ENCODE measurements at places on chromosomes 3 and 15.

GRCh38 chr3:190345878-190346277, 23.6 kb upstream of the CLDN1 start:
- no peak for DNase-seq

DNA sequence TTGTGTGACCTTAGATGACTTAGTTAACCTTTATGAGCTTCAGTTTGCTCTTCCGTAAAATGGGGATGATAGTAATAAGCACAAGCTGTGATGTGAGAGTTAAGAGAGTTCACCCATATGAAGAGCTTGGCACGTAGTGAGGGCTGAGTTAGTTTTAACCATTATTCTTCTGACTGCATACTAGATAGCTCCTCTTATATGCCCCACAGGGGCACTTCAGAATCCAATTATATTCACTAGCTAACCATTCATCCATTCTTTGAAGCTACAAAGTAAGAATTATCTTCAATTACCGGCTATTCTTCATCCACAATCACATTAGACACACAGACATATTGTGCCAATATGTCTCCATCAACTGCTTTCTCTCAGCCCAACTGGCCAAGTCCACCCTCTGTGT, 159.0 kb upstream of the STT3B start:
- DNase-seq = no peak

DNA sequence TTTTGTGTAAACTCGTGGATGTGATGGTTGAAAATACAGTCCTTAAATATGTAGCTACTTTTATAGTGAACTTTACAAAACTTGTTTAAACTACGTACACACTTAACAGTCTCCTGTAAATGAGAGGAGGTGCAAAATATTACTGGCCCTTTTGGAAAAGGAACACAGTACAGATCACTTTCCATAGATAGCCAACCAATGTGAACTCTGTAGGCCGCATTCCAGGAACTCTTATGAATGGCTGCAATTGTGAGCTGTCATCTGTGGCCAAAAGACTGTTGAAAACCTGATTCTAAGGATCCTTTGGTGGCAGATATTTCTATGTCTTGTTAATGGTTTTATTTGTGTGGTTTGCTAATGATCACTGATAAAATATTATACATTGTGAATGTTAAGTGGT, 6.2 kb downstream of the TSC22D2 start:
- no peak for DNase-seq

DNA sequence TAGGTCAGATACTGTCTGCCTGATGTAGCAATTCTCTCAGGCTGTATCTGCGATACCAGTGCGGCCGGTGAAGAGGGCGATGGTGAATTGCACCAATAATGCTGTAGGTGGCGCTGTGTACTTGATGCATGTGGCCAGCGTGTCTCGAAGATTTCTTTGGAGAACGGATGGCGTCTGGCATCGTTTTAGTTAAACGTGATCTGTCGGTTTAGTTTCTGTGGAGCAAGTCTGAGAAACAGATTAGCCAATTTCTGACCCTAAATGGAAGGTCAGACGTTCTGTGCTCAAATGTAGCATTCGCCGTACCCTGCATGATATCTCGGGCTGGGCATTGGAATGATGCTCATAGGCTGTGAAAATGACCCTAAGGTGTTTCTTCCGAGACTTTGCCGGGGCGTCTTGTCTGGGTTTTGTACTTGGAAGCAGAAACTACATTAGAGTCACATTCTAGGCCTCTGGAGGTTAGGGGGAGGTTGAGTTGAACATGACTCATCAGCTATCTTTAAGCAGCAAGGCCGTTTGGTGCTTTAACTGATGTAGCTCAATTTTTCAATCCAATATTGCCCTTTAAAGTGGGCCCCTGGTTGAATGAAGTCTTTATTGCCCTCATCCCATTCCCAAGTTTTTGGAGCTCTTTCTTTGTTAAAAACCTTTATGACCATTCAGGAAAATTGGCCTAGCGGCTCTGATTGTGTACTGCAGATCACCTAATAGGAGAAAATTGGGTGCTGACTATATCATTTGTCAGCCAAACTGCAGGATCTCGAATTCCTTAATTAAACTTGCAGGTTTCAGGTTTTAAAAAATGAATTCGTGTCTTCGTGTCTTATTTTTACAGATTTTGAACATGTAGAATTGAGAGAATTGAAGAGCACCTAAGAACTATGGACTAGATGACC, 80.0 kb downstream of the SQOR start:
- DNase-seq = no peak

- no peak for DNase-seq
These were observed 24.0 kb downstream of the HAPLN3 start for GRCh38 chr15:88871313-88871712.

GRCh38 chr3:115982629-115983028, 359.3 kb downstream of the GAP43 start:
- DNase-seq = no peak

DNA sequence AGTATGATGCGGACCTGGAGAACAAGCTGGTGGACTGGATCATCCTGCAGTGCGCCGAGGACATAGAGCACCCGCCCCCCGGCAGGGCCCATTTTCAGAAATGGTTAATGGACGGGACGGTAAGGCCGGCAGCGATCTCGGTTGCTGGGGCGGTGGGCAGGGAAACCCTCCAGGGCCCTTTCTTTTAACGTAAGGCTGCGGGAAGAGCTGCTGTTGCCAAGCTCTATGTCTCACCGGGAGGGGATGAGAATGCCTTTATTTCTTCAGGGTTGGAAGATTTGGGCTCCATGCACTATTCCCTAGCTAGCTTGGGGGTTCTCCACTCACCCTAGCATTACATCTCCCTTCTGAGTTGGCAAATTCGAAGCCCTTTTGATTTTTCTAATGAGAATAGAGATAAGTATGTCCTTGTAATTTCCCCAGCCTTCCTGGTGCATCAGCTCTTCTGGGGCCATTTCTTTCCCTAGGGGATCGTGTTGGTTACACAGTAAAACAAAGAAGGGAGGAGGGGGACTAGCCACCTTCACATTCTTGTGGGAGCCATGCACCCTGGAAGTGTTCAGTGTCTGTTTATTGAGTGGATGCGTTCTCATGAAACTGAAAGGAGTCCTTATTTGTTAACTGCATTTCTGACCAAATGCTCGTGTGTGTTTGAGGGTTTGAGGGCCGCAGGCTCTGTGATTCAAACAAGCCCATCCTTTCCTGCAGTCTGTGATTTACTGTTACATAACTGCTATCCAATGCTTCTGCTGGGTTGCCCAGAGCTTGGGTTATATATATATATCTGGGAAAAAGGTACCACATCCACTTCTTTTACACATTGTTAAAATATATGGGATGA, 982 bp downstream of the TAGLN3 start:
- DNase-seq = no peak

GRCh38 chr15:89070197-89071124, 17.8 kb upstream of the ABHD2 start:
- DNase-seq = no peak

GRCh38 chr3:50559702-50560101, 7.8 kb downstream of the C3orf18 start:
- DNase-seq = no peak

DNA sequence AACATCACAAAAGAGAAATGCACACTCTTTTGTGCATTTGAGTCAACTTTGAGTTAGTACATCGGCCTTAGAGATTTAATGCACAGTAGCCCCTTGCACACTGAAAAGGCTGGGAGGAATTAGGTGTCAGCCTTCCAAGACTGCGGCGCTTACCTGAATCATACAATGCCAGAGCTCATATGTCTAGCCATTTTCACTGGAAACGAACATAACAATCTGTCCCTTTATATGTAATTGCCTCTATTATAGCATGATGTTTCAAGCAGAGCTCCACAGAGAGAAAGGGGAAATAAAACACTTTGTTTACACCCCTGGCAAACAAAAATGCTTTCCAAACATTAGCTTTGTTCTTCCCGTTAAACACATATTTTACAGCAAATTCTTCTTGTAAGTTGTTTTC, 315.7 kb upstream of the SLCO3A1 start:
- no peak for DNase-seq

GRCh38 chr3:140816372-140817195, 125.1 kb upstream of the SLC25A36 start:
- DNase-seq = no peak

DNA sequence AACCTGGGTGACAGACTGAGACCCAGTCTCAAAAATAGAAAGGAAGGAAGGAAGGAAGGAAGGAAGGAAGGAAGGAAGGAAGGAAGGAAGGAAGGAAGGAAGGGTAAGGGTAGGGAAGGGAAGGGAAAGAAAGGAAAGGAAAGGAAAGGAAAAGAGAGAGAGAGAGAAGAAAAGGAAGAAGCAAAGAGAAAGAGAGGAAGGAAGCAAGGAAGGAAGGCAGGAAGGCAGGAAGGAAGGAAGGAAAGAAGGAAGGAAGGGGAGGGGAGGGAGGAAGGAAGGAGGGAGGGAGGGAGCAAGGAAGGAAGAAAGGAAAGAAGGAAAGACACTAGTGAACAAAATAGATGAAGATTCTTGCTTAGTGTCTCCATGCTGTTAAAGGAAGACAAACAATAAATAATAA, 129.1 kb downstream of the SHQ1 start:
- no peak for DNase-seq

DNA sequence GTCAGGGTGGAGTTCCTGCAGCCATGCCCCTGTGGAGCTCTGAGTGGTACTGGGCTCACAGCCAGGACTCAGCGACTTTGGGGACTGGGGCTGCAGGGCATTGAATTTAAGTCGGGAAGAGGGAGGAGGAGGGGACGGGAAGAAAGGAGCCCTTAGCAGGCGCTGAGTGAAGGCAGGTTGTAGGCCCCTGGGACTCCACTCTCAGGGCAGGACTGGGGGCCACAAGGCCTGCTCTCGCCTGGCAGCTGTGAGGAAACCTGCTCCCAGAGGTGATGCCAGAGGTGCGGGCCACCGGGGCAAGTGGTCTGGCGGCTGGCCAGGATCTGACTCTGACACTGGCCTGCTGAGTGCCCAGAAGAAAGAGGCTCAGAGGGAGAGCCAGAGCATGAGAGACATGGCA, 73.5 kb downstream of the EPHB3 start:
- no peak for DNase-seq

DNA sequence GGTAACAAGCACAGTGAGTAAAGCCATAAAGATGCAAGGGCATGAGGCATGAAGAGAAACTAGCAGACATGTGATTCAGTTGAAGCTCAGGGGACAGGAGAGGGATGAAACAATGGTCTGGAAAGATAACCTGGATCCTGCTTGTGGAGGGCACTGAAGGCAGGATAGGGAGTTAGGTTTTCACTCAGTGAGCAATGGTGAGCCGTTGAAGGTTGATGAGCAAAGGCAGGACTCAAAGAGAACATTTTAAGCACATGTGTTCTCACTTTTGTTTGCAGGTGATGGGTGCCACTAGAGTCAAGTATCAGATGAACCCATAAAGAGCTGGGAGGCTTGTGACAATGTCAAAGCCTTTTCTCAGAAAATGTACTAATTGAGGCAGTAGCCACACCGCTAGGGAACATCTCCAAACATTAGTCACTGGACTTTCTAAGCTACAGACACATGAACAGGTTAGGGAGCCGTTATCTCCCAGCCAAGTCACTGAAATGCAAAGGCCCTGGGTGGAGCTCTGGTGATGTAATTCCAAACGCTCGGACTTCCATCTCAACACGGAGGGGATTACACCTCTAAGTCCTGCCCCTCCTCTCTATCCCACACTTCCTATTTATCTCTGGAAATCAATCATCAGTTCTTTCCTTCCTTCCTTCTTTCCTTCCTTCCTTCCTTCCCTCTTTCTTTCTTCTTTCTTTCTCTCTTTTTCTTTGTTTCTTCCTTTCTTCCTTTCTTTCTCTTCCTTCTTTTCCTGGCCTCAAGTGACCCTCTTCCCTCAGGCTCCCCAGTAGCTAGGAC, 22.7 kb downstream of the KLHL6 start:
- DNase-seq = no peak

DNA sequence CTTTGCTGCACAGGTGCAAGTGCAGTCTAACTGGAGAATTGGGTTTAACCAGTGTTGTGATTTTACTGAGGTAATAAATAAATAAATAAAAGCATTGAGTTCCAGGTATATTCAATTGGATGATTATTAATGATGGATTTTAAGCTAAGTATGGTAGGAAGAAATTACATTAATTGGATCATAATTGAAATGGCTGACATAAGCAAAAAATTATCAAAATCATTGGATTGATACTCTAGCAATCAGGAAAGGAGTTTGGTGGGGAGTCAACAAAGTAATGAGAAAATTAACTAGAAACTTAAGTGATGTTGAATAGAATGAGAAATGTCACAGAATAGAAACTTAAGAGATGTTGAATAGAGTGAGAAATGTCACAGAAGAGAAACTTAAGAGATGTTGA, 981.9 kb downstream of the SI start:
- no peak for DNase-seq

- no peak for DNase-seq
These were observed 72.7 kb downstream of the IL1RAP start for GRCh38 chr3:190586631-190587011.

- DNase-seq = no peak
These were observed 67.1 kb downstream of the MB21D2 start for GRCh38 chr3:192850451-192850981.

- DNase-seq = no peak
These were observed 11.7 kb downstream of the PLCB2 start for GRCh38 chr15:40295877-40296560.

- DNase-seq = no peak
These were observed 108.4 kb downstream of the MINAR1 start for GRCh38 chr15:79540551-79540950.

- DNase-seq = no peak
These were observed 190.8 kb downstream of the SLCO3A1 start for GRCh38 chr15:92044203-92044909.

DNA sequence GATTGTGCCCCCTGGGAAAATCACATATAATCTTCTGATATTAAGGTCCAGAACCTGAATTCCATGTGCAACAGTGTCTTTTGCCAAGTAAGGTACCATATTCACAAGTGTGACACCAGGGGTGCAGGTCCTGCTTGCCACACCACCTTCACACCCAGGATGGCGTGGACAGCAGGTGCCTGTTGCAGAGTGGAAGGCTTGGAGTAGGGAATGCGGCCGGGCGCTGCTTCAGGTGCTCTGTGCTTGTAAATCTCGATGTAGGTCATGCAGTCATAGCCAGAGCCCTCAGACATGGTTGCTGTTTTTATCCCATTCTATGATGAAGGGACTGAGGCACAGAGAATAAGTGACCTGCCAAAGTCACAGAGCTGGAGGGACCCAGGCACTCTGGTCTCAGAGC, 34.5 kb upstream of the GABRG3 start:
- no peak for DNase-seq

DNA sequence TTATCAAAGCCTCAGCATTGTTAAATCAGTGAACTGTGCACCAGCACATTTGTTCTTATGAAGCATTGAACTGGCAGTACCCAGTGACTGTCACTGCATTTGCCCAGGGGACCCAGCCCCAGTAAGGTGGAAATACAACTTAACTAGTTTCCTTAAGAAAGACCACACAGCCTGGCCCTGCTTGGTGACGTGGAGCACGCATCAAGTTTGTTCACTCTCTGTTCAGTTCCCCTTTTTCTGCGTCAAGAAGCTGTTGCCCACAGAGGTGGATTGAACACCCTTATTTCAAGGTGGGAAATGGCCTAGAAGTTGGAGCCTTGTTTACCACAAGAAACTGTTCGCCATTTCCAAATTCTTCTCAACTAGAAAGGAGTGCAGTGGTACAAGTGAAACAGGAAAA, 69.9 kb upstream of the AGBL1 start:
- DNase-seq = no peak

- no peak for DNase-seq
These were observed 132.7 kb downstream of the GHSR start for GRCh38 chr3:172315401-172316091.

Measured in AG04449 (cell line).